ENCODE measurements at places on chromosomes 5 and 9. TPM values are rescaled to one million over a fixed set of nuclear protein-coding genes. Genes with fewer than 3 reads are reported as not detected.

The TRIO gene
- total RNA-seq, result 150 TPM

The NMUR2 gene
- 178 TPM for total RNA-seq

DNA sequence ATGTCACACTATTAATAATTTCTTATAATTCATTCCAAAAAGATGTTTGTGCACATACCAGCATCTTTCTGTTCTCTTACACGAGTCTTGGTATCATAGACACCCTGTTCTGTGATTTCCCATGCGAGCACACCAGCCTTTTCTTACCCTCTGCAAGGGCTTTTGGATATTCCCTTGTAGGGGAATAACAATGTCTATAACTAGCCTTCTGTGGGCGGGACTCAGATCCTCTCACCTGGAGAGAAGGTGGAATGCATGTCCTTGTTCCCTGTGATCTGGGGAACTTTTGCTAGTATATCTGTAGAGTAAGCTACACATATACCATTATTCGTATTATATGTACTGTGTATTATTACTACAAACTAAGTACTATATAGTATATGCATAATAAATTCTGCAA, 44.8 kb downstream of the EHMT1 start:
- no peaks in the 10 kb centered on the region for H3K4me1 ChIP-seq
- no peaks in the 10 kb centered on the region for H3K27me3 ChIP-seq
- peaks cover 3% of the 10 kb centered on the region for H3K36me3 ChIP-seq
- no peak for DNase-seq
- no peak overlapping the region for H3K4me3 ChIP-seq

- H3K4me1 ChIP-seq, result peaks cover 61% of the 10 kb centered on the region
- H3K27me3 ChIP-seq, result no peaks in the 10 kb centered on the region
- H3K36me3 ChIP-seq, result peaks cover 22% of the 10 kb centered on the region
Observed at GRCh38 chr9:4108754-4109465, 191.0 kb downstream of the GLIS3 start.

The MIER3 gene
- 26.3 TPM for total RNA-seq

DNA sequence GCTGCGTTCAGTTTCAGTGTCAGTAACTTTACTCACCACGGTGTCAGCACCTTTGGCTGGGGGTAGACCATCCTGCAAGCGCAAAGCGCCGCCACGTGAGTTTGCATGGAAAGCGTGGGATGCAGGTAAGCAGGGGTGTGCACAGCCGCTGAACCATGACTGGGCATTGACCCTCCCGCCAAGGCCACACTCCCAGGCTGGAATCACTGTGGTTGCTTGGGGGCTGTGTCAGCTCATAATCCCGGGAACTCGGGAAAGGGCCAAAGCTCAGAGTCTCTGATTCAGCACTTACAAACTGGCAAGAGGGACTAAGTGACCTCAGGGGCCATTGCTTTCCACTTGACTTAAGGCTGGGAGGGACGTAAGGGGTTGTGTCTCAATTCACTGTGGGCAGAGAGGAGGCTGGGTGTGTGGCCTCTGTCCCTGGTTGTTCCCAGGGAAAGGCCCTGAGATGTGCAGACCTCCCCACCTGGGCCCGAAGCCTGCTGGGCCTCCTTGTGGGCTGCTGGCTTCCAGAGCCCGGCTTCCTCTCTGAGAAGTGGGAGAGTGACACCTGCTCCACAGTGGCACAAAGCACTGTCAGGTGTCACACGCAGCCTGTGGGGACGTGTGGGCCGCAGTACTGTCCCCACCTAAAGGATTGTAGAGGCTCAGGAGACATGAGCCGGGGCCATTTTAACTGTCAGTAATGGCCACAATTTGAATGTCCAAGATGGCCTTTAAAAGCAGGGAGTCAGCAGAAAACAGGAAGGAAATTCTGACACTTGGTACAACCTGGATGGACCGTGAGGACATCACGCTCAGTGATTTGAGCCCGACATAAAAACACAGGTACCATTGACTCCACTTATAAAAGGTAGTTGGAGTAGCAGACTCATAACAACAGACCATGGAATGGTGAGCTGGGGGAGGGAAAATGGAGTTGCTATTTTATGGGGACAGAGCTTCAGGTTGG, 16.7 kb downstream of the ABO start:
- DNase-seq, result no peak
- H3K4me1 ChIP-seq, result no peaks in the 10 kb centered on the region
- no peaks in the 10 kb centered on the region for H3K27me3 ChIP-seq
- no peak overlapping the region for H3K4me3 ChIP-seq
- H3K36me3 ChIP-seq, result no peaks in the 10 kb centered on the region

DNA sequence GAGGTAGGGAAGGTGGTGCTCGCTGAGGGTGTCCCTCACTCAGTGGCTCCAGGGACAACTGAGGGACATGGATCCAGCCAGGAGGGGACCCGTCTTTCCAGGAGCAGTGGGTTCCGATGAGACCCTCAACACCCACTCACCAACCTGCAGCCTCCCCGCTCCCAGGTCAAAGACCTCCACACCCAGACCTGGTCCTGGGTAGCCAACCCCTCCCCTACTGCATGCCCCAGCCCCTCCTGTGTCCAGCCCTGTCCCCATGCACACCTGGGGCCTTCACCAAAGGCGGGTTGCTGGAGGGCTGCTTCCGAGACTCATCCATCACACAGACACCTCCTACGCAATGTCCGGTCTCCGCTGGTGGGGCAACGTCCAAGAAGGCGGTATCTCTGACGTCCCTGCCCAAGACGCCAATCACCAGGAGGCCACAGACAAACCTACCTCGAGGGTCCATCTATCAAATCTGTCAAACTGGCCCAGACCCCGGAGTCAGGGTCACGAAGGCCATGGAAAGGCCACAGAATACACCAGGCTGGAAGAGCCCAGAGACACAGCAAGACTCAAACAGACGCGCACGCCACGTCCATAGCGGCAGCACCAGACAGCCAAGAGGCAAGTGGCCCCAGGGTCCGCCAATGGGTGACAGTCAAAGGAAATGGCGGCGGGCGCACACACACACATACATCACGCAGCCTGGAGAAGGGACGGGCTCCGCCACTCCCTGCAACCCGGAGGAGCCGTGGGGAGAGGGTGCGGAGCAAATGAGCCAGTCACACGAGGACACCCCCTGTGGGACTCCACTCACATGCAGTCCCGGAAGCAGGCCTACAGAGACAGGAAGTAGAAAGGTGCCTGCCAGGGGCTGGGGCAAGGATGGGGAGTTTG, 10.8 kb downstream of the NACC2 start:
- no peaks in the 10 kb centered on the region for H3K27me3 ChIP-seq
- peaks cover 6% of the 10 kb centered on the region for H3K36me3 ChIP-seq
- no peaks in the 10 kb centered on the region for H3K4me1 ChIP-seq
- no peak overlapping the region for H3K4me3 ChIP-seq

GRCh38 chr5:124986667-124987066, 240.2 kb upstream of the ZNF608 start:
- no peak overlapping the region for H3K4me3 ChIP-seq
- peaks cover 19% of the 10 kb centered on the region for H3K4me1 ChIP-seq
- H3K27ac ChIP-seq, result no peak overlapping the region
- no peaks in the 10 kb centered on the region for H3K36me3 ChIP-seq
- DNase-seq, result no peak

The PCSK5 gene
- 38.4 TPM for total RNA-seq

The GABRA1 gene
- total RNA-seq, result not detected

The PCDH12 gene
- total RNA-seq, result not detected

The MARVELD2 gene
- 40.9 TPM for total RNA-seq

The CCDC152 gene
- 16.3 TPM for total RNA-seq
